Activated CD8-positive, alpha-beta T cell treated with anti-CD3 and anti-CD28 coated beads, Interleukin-2, amount 10 ng/mL, durations not matched to agents 7 days and 5 days (primary cell): ENCODE measurements at places on chromosomes 4 and X. TPM values are rescaled to one million over a fixed set of nuclear protein-coding genes. Genes with fewer than 3 reads are reported as not detected.

DNA sequence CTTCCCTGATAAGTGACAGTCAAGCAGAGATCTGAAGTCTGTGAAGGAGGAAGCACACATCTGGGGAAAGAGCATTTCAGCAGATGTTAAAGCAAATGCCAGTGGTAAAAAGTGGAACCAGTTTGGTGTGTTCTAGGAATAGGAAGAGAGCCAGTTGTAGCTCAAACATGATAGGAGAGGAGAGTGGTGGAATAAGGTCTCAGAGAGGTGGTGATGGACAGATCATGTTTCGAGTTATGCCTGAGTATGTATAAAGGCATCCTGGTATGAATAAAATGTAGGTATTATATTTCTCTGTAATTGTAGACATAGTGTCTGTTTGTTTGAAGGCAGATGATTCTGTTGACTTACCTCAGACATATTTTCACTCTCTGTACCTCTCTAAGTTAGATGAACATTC, 89.1 kb downstream of the LARP7 start:
- no peak for DNase-seq

DNA sequence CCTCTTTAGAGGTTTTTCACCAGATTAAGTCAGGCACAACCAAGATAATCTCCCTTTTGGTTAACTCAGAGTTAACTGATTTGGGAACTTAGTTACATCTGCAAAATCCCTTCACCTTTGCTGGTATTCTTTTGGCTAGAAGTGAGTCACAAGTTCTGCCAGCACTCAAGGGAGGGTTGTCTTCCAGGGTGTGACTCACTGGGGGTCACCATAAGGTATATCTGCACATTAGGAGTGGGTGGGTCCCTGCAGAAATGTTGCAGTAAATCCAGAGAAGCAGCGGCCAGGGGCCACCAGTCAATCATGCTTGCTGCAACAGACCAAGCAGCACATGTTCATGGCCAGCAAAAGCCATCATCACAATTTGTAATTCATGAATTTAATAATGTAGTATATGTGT, 59.8 kb upstream of the MAML3 start:
- no peak for DNase-seq

Gene SMR3B
- total RNA-seq: not detected

GRCh38 chr4:121783210-121783609, 17.9 kb upstream of the EXOSC9 start:
- no peak for DNase-seq

Gene TKTL2
- not detected for total RNA-seq

DNA sequence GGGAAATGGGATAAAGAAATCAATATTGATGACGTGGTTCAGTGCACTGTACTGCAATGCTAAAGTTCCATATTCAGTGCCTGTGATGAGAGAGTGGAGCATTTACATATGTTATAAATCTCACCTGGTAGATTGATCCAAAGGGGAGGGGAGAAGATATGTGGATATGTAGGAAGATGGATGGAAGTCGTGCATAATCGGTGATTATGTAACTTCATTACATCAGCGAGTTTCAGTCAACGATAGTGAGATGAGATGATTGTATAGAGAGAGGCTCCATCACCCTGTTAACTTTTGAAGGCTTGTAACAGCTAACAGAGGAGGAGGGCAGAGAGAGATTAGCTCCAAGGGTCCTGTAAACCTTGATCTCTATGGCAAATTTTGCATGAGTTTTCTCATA, 1.8 kb downstream of the IL1RAPL1 start:
- no peak for DNase-seq

DNA sequence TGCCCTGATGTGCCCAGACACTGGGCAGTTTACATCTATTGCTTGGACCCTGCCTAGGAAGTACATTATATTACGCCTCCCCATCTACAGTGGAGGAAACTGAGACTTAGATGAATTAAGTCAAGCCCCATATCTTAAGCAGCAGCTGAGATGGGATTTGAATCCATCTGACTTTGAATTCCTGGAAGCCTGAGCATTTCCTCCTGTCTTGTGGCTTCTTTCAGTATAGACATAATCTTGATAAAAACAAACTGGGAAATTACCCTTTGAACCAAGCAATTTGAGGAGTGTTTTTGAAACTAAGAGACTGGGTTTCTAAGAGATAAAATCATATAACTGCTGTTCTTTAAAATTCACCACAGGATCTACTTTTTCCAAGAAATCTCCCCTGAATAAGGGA, 18.6 kb downstream of the LIMCH1 start:
- DNase-seq: no peak
